ENCODE measurements at places on chromosomes 4 and X.

DNA sequence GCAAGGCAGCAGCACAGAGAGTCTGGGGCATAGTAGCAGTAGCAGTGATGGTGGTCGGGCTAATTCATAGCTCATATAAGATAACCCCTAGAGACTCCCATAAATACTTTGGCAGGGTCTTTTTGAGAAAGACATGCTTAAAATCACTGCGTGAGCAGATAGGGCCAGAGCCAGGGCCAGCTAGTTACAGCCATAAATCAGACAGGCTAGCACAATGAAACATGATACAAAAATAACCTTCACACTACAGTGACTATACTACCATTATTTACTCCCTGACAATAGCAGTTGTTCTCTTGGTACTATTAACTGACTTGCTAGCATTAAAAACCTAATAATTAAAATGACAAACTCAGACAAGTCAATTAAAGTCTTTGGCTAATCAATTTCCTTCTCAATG is 295.9 kb downstream of the SMARCA1 start:
- DNase-seq = no peak

GRCh38 chr4:38210396-38211114 is 250.4 kb downstream of the PTTG2 start:
- no peak for DNase-seq

- no peak for DNase-seq
Observed at GRCh38 chr4:125283707-125284279, 31.0 kb upstream of the FAT4 start.

DNA sequence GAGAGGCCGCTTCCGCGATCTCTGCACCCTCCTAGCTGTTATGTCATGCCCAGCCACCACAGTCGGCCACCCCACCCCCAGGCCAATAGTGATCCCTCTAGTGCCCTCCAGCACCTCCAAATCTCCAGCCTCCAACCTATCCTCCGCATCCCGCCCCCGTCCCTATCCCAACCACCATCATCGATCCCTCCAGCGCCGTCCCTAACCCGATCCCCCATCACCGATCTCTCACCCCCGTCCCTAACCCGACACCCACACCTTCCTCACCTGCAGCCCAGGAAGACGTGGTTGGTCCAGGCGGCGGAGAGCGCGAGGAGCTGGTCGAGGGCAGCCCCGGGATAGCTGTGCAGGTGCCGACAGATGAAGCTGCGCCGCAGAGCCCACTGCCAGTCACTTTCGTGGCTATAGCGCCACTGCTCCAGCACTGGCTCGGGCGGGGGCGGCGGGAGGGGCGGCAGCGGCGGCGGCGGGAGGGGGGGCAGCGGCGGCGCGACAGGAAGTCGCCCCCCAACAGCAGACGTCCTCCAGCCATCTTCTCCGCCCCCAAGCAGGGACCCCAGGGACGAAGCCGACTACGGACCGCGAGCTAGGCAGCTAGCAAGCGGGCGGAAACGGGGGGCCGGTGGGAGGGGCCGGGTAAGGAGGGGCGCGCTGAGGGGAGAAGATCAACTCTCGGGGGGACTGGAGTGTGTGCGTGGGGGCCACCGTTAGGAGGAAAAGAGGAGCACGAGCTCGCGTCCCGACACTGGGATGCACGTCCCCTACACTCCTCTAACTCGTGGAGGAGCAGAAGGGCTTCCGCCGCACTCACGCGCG is 552 bp downstream of the NKRF start:
- DNase-seq = peak; percentile 17

DNA sequence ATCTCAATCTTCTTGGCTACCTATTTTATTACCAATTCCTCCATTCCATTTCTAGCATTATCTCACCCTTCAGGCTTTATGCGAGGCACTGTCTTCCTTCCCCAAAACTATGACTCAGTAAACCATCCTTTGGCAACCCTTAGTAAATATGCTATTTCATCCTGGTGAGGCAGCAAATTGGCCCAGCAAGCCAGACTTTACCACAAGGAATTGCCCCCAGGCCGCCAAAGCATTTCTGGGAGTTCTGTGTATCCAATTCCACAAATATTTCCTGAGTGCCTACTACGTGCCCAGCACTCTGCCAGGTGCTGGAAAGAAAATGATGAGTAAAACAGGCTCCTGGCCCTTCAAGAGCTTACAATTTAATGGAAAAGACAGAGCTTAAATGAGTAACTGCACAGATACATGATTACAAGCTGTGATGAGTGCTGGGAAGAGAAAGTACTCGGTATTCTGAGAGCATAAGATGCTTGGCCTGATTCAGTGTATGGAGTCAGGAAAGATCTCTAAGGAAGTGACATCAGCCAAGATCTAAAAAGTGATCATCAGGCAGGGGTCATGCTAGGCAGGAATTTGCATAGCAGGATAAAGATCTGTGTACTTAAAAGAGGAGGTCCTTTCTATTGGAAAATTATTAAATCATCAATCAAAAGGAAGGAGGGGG is 193.8 kb downstream of the ADAMTS3 start:
- no peak for DNase-seq

GRCh38 chr4:151676301-151676700 is 84.5 kb downstream of the GATB start:
- DNase-seq = no peak

GRCh38 chrX:28278726-28279125 is 297.5 kb upstream of the DCAF8L1 start:
- DNase-seq = no peak

- DNase-seq = no peak
Observed at GRCh38 chrX:154028502-154029184, 8.9 kb upstream of the IRAK1 start.

DNA sequence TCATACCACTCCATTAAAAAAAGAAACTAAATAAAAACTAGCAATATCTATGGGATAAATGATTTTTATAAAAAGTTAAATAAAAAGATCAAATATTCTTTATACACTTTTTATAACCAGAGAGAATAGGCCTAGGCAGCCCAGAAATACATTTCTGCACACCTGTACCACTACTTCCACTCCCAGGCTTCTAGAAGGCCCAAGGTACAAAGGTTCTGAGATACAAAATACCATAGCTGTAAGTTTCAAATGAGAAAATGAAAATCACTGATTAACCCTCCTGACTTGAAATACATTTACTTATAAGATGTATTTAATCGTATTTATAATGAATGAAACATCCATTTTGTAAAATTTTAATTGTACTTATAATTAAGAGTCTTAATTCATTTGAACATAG is 226.5 kb upstream of the MAB21L2 start:
- no peak for DNase-seq

DNA sequence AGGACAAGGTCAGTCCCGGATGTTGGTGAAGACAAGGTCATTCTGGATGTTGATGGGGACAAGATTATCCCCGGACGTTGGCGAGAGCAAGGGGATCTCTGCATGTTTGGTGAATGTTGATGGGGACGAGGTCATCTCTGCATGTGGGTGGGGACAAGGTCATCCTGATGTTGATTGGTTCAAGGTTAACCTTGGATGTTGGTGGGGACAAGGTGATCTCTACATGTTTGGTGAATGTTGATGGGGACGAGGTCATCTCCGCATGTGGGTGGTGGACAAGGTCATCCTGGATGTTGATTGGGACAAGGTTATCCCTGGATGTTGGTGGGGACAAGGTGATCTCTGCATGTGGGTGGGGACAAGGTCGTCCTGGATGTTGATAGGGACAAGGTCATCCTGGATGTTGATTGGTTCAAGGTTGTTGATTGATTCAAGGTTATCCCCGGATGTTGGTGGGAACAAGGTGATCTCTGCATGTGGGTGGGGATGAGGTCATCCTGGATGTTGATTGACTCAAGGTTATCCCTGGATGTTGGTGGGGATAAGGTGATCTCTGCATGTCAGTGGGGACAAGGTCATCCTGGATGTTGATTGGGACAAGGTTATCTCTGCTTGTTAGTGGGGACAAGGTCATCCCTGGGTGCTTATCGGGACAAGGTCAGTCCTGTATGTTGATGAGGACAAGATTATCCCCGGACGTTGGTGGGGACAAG is 28.8 kb upstream of the PLCXD1 start:
- no peak for DNase-seq

DNA sequence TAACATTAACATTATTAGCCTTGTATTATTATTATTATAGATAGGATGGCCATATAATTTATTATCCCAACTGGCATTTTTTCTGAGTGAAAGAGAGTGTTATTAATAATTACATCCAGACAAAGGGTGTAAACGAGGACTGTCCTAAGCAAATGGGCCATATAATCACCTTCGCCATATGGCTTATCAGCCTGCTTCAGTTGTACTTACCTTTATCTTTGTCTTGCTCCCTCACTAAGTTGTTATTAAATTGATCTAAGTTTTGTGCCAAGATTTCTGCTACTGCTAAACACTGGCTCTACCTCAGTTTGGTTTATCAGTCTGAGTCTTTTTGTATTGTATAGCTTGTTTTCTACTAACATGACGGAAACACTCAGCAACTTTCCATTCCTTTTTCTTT is 76.9 kb downstream of the STIM2 start:
- no peak for DNase-seq

DNA sequence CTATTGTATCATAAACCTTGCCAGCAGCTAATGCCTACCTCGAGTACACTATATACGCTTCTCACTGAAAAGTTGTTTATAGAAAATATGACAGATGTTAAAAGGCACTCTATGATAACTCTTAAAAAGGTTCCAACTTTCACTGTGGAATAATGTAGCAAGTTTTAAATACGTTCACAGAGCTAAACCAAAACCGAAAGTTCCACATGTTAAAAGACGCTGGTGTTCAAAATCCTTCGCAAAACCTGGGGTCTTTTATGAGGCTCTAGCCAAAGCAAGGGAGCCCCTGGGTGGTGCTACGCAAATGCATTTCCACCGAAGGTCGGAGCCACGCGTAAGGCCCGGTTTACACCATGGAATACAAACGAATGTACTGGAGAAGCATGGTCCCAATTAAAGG is 103.7 kb upstream of the TENM3 start:
- DNase-seq = no peak

GRCh38 chrX:118652717-118653116 is 74.7 kb upstream of the IL13RA1 start:
- no peak for DNase-seq

- no peak for DNase-seq
Observed at GRCh38 chr4:187073820-187074219, 350.2 kb upstream of the FAT1 start.

DNA sequence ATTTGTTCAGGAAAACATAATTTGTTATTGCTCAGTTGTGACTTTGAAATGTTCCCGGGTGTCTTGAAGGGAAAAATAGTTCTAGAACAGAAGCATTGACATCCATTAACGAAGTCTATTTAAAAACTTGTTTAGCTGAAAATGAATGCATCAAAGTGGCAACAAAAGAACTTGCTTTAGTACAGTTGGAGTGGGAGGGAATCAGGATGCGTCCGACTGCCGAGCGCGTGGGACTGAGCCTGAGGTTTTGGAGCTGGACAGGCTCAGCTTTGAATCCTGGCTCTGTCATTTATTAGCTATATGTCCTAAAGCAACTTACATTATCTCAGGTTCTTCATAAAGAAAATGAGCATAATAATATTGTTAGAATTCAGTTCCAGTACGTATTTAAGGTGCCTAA is 9.0 kb upstream of the ERVMER34-1 start:
- DNase-seq = no peak

GRCh38 chrX:135403374-135403773 is 18.4 kb upstream of the SMIM10L2A start:
- no peak for DNase-seq

DNA sequence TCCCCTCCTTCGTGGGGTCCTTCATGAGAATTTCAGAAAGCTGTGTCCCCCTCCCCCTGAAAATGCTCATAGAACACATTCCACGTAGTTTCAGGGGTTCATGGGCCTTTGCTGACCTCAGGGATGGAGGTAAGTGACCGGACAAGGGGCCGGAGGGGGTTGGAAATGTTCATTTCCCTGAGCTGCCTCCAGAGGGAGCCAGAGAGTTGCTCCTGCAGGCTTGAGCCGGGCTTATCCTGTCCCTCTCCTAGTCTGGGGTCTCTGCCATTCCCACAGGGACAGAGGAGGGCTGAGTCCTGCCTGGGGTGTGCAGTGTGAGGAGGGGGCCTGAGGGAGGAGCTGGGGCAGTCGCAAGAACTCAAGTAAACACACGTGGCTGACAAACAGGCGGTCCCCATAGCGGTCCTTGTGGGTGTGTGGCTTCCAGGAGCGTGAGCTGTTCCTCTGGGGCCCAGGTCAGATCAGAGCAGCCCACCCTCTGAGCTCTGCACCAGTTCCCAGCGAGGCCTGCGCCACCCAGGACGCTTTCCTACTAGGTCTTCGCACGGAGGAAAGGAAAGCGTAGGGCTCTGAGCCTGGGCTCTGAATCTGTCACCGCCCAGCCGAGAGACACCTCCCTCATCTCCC is 62.5 kb downstream of the WFS1 start:
- DNase-seq = no peak

DNA sequence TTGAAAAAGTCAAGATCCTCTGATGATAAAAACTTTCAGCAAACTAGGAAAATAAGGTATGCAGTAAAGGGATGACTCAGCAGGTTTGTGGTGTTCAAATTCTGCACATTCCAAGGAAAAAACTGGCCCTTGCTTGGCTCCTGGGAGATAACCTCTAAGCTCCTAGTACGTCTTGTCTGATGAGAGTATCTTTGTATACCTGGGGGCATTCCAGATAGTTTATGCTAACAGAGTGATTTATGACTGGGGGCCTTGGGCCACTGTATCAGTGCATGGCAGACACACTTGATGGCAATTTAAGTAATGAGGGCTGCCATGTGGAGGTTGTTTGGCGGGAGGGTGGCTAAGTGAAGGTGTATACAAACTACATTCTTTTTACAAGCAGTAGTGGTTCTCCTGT is 56.9 kb downstream of the NSG1 start:
- DNase-seq = no peak

GRCh38 chr4:79249881-79250503 is 75.9 kb downstream of the NAA11 start:
- DNase-seq = no peak

DNA sequence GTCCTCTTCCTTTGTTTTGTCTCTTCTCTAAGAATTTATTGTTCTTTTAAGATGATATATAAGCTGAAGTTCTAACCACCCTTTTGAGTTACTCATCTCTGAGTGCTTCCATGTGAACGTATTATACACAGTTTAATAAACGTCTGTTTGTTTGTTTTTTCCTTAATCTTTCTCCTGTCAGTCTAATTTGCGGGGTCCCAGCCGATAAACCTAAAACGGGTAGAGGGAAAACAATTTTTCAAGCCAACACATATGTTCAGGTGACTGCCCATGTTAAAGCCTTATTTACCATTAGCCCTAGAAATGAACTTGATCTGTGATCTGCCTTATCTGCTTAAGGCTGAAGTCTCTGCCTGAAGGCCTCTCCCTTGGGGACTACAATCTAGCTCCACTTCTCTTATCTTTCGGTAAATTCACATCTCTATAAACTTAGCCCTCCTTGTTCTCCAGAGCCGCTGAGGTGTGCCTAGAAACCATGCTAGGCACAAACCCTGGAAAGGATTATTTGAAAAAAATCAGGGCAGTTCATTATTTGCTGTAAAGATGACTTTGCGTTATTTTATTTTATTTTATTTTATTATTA is 158.8 kb downstream of the CAMK2D start:
- no peak for DNase-seq

DNA sequence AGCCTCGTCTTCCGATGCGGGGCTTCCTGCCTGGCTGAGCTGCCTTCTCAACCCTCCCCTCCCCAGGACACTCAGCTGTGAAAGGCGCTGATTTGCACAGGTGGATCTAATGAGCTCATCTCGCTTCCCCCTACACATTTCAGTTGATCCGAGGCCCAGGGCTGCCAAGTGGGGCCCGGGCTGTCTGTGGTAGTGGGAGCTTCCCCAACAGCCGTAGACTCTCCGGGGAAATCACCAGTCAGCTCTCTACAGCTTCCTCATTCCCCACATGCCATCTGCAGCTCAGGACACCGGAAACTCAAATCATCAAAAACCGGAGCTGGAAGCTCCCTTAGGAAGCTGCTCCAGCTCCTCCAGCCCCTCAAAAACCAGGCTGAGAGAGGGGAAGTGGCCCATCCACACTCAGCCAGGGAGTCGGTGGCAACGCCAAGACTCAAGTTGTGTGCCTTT is 56.2 kb downstream of the SMIM20 start:
- DNase-seq = no peak

Data from stimulated activated CD4-positive, alpha-beta T cell treated with anti-CD3 and anti-CD28 coated beads, TNF-alpha, amount 100 ng/mL, for 1 hour (primary cell).